ENCODE measurements at places on chromosomes 7 and 10.
A peak's percentile ranks its signal among the peaks of the same experiment; 100 is the strongest.

- no peak for DNase-seq
Measured at GRCh38 chr7:152931633-152932032, 172.1 kb downstream of the ACTR3B start.

GRCh38 chr7:12322903-12323300, 80.8 kb downstream of the VWDE start:
- DNase-seq = no peak

GRCh38 chr7:40579401-40579800, 444.6 kb downstream of the SUGCT start:
- DNase-seq = peak; percentile 85

DNA sequence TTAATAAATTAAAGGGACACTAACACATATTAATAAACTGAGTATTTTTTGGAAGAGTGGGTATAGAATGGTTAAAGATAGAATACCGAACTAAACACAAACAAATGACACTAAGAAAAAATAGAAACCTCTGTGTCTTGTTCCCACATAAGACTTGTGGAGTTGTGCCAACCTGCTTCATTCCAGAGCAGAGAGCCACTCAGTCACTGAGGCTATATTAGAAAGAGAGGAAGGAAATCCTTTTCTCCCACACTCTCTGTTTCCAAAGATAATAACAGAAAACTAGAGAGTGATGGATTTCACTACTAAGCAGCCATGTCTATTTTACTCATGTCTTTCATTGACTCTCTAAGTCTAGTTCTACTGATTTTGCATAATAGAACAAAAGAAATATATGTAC, 26.0 kb downstream of the CTNNA3 start:
- DNase-seq = peak; percentile 23

DNA sequence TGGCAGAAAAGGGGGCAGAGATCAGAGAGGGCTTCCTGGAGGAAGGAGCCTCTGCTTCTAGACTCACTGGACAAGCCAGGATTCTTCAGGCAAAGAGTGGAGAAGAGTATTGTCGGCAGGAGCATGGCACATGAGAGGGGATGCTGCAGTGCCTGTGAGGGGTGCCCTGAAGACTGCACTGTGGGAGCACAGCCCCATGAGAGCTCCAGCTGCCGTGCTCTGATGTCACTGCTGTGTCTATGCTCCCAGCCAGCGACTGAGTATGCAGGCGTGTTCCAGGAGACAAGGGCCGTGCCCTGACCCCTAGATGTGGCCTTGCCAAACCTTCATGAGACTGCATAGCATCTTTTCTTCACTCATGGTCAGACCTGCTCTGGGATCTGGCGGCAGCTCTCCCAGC, 339.1 kb downstream of the RPS24 start:
- DNase-seq = no peak

DNA sequence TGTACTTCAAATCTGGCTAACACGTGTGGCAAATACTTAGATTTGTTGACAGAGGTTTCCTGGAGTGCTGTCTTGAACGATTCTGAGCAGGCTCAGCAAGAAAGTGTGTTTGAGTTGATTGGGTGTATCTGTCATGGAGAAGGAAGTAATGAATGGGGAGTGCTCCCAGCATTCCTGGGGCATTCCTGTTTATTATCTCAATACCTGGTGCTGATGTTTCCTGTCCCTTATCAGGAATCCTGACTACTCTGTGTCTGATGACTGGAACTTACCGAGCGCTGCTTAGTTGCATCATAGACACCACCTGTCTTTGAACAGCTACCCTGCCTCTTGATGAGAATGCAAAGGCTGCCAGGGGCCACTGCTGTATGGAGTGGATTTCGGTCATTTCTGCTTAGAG, 41.0 kb upstream of the TMEM248 start:
- no peak for DNase-seq
